ENCODE measurements at places on chromosomes 13 and 19. TPM values are rescaled to one million over a fixed set of nuclear protein-coding genes. Genes with fewer than 3 reads are reported as not detected.

The CYP4F2 gene
- total RNA-seq = not detected

The CEACAM4 gene
- total RNA-seq = not detected

GRCh38 chr19:43651758-43652545 lies 12.3 kb upstream of the CADM4 start:
- DNase-seq = peak; percentile 64

GRCh38 chr19:18263324-18264136 lies 10.7 kb downstream of the IQCN start:
- DNase-seq = no peak

Measured in activated CD8-positive, alpha-beta T cell treated with anti-CD3 and anti-CD28 coated beads, Interleukin-2, amount 10 ng/mL, durations not matched to agents 7 days and 5 days (primary cell).